ENCODE measurements at places on chromosomes 5 and 9. TPM values are rescaled to one million over a fixed set of nuclear protein-coding genes. Genes with fewer than 3 reads are reported as not detected.

NUTM2G gene
- total RNA-seq = not detected

AJM1 gene
- total RNA-seq = 2.1 TPM

AK8 gene
- total RNA-seq = under 0.01 TPM

PCDHA1 gene
- total RNA-seq = 0.09 TPM

EHMT1 gene
- total RNA-seq = 30.6 TPM

FBXL17 gene
- 13.4 TPM for total RNA-seq

NDUFA8 gene
- total RNA-seq = 31.0 TPM

ALDH1A1 gene
- total RNA-seq = 141 TPM

DMRT3 gene
- not detected for total RNA-seq

B4GALT7 gene
- total RNA-seq = 72.1 TPM

SCGB3A2 gene
- total RNA-seq = not detected

MIGA2 gene
- total RNA-seq = 21.1 TPM

Data from smooth muscle cell of the umbilical artery (primary cell).